Thoracic aorta (tissue), 2 donors: ENCODE measurements at places on chromosomes 2 and 18.

DNA sequence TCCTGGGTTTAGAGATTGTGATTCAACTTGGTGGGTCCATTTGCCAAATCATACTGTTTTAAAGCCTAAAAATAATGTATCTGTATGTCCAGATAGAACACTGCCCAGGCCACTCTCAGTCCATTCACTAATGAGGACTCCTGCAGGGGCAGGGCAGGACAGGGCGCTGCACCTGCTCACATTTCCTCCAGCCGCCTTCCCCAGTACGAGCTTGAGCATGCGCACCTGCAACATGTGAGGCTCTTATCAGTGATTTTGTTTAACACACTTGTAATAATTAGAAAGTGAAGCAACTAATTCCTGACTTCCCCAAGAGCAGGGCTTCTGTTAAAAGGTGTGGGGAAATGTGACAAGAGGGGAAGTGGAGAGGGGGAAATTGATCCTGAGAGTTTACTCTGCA lies 89.7 kb downstream of the AFF3 start:
- no peak for DNase-seq
- H3K4me1 ChIP-seq: peaks cover 2% of the 10 kb centered on the region
- no peaks in the 10 kb centered on the region for H3K27me3 ChIP-seq
- no peak overlapping the region for H3K27ac ChIP-seq

- no peaks in the 10 kb centered on the region for H3K4me1 ChIP-seq
- no peak overlapping the region for H3K4me3 ChIP-seq
- no peak for DNase-seq
- H3K27me3 ChIP-seq: no peaks in the 10 kb centered on the region
- no peak overlapping the region for H3K27ac ChIP-seq
These were observed 503.6 kb downstream of the SPAG16 start for GRCh38 chr2:213787869-213788268.

- no peak for DNase-seq
- H3K4me1 ChIP-seq: no peaks in the 10 kb centered on the region
- no peaks in the 10 kb centered on the region for H3K36me3 ChIP-seq
- no peaks in the 10 kb centered on the region for H3K27me3 ChIP-seq
These were observed 48.7 kb downstream of the NETO1 start for GRCh38 chr18:72819050-72819449.

GRCh38 chr2:42809819-42810120 lies 17.4 kb upstream of the HAAO start:
- H3K27ac ChIP-seq: peak overlapping the region; percentile 99
- H3K27me3 ChIP-seq: no peaks in the 10 kb centered on the region
- DNase-seq: peak; percentile 38
- H3K36me3 ChIP-seq: no peaks in the 10 kb centered on the region
- peak overlapping the region; percentile 81 for H3K4me3 ChIP-seq

- H3K36me3 ChIP-seq: no peaks in the 10 kb centered on the region
- DNase-seq: no peak
- no peak overlapping the region for H3K27ac ChIP-seq
These were observed 139.0 kb downstream of the MBP start for GRCh38 chr18:76993573-76993972.

DNA sequence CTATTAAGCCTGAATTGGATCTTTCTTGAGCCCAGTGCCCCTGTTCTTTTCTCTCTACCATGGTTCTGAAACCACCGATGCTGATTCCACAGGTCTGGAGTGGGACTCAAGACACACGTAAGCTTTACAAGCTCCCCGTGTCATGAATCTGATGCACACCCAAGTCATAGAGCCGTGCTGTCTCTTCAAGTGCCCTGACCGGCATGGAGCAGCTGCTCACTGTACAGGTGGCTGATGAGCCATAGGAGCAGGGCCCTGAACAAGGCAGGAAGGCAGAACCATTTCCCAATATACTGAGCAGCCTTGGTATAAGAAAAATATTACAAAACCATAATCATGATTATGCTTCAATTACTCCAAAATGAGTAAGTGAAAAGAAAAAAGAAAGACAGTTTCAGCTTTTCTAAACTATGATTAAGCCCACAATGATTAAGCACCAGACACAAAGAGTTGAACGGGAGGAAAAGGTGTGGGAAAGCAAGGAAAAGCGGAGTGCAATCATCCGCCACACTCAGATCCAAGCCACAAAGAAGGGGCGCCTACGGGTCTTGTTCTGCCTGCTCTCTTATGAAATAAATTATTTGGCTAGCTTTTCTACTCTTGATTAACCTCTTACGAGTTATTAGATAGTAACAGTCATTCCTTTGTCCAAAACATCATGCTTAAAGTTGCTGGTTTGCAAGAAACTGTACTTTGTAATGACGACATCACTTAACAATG lies 41.7 kb downstream of the NOL10 start:
- no peaks in the 10 kb centered on the region for H3K27me3 ChIP-seq
- no peak overlapping the region for H3K4me3 ChIP-seq
- H3K4me1 ChIP-seq: no peaks in the 10 kb centered on the region
- DNase-seq: no peak
- H3K36me3 ChIP-seq: peaks cover 26% of the 10 kb centered on the region
- no peak overlapping the region for H3K27ac ChIP-seq

DNA sequence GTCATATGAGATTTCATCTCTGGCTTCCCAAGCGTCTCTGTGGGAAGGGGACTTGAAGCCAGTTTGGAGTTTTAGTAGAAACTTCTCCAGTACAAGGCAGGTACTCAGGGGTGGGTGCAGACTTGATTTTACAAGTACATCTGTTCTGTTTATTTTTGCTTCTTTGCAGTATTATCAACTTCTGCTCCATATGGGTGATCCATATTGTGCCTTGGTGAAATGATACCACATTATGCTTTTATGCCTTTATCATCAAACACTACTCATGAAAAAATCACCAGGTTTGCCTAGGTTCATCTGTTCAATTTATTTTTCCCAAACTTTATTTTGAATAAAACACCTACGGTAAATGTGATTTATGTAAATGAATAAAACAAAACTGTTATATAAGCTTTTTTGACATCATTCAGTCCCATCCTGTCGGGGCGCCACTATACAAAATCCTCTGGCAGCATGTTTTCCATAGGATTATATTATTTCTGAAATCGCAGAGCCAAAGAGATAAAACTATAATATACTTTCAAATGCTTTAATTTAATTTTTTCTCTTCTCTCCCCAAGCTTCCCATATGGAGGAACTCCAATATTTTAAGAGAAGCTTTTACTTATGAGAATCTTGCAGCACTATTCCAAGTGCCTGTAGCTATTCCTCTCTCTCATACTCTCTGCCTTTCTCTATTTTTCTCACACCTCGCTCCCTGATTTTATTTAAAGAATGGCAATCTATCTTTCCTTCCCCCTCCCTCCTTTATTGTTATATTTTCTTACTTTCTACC lies 490.9 kb downstream of the RNF144A start:
- no peaks in the 10 kb centered on the region for H3K27me3 ChIP-seq
- H3K27ac ChIP-seq: no peak overlapping the region
- H3K36me3 ChIP-seq: no peaks in the 10 kb centered on the region
- H3K4me3 ChIP-seq: no peak overlapping the region
- no peaks in the 10 kb centered on the region for H3K4me1 ChIP-seq
- DNase-seq: no peak

DNA sequence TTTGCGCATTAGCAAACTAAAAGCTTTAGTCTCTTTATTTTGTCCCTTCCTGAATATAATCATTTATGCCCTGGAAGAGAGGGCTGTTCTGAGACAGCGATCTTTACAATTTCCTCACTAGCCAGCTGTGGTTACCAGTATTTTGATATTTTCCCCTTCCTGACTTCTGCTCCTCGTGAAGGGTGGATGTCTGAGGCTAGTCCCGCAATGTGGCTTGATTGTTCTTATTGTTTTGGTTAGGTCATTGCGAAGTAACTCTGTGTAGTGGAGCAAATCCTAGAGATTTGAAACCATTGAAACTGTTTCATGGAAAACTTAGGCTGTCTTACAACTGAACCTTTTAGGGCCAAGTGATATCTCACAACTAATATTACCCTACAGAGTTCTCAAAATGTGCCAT lies 2.4 kb downstream of the MRPL33 start:
- peak overlapping the region; percentile 96 for H3K4me3 ChIP-seq
- peak overlapping the region; percentile 46 for H3K27ac ChIP-seq
- H3K36me3 ChIP-seq: peaks cover 5% of the 10 kb centered on the region

GRCh38 chr2:63424329-63425078 lies 163.8 kb downstream of the WDPCP start:
- no peak overlapping the region for H3K27ac ChIP-seq
- no peak for DNase-seq
- no peak overlapping the region for H3K4me3 ChIP-seq
- H3K36me3 ChIP-seq: no peaks in the 10 kb centered on the region
- no peaks in the 10 kb centered on the region for H3K4me1 ChIP-seq

GRCh38 chr2:85342156-85342555 lies 12.2 kb downstream of the RETSAT start:
- no peak overlapping the region for H3K4me3 ChIP-seq
- no peak overlapping the region for H3K27ac ChIP-seq
- no peaks in the 10 kb centered on the region for H3K27me3 ChIP-seq
- H3K36me3 ChIP-seq: peaks cover 23% of the 10 kb centered on the region

DNA sequence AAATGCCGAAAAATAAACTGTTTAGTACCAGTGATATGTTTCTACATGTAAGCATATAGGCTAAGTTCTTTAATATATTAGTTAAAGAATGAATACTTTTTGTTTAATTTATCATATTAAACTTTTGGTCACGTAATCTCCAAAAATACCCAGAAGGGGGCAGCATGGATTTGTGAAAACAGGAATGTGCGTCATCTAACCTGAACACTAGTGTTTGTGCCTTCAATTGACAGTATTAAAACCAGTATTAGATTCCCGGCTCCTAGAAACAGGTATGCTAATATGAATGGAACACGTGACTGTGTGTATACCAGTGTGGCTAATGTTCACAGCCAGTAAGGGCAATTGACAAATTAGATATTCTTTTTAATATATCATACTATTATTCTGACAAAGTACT lies 51.8 kb downstream of the WDR7 start:
- peaks cover 2% of the 10 kb centered on the region for H3K36me3 ChIP-seq
- H3K27me3 ChIP-seq: no peaks in the 10 kb centered on the region
- H3K4me3 ChIP-seq: no peak overlapping the region
- no peak for DNase-seq
- H3K4me1 ChIP-seq: no peaks in the 10 kb centered on the region

DNA sequence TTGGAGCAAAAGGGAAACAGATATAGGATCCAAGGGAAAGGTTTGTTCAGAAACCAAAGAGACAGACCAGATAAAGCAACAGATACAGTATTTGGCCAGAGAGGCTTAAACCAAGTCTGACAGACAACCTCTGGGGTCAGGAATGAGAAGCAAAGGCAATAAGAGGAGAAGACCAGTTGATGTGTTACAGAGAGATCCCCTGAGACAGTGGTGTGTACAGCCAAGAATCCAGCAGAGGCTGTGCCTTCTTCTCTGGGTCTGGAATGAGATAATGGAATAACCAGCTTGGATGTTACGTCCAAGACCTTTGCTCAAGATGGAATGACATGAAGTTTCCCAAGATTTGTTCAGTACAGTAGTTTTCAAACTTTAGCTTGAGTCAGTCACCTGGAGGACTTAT lies 61.1 kb downstream of the MDH1 start:
- no peak overlapping the region for H3K4me3 ChIP-seq
- H3K27ac ChIP-seq: no peak overlapping the region
- DNase-seq: no peak
- H3K36me3 ChIP-seq: no peaks in the 10 kb centered on the region

DNA sequence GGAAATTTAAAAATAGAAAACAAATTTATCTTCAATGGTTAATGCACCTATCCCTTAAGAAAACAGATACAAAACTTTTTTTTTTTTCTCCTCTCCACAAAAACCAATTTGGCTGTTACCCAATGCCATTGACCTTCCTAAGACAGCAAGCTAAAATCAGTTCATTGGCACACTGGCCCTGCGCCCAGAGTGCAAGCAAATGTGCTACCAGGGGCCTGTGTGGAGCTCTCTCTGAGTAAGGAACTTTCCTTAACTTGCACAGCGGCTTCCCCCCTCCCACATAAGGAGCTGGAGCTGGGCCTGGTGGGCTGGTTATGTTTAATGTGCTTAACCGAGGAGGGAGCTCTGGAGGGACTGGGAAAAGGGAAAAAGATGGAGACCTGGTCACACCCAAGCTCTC lies 17.6 kb upstream of the POU3F3 start:
- H3K36me3 ChIP-seq: no peaks in the 10 kb centered on the region
- no peak for DNase-seq
- H3K4me1 ChIP-seq: no peaks in the 10 kb centered on the region
- no peaks in the 10 kb centered on the region for H3K27me3 ChIP-seq
- no peak overlapping the region for H3K4me3 ChIP-seq
